ENCODE measurements at places on chromosomes 16 and 17. TPM values are rescaled to one million over a fixed set of nuclear protein-coding genes. Genes with fewer than 3 reads are reported as not detected.

Gene TEDC2
- 28.8 TPM for total RNA-seq

Gene GGNBP2
- 37.2 TPM for total RNA-seq

Gene MYCBPAP
- total RNA-seq = not detected

Gene KRT33A
- not detected for total RNA-seq

Gene CALB2
- total RNA-seq = not detected

Gene RABEP1
- 31.2 TPM for total RNA-seq

Gene HAS3
- under 0.01 TPM for total RNA-seq

Gene NPLOC4
- total RNA-seq = 70.1 TPM

Gene FBXW10
- total RNA-seq = not detected

Gene LPO
- total RNA-seq = not detected

Gene PRSS8
- not detected for total RNA-seq

Gene PLSCR3
- total RNA-seq = 85.3 TPM

Gene CCL16
- total RNA-seq = not detected

Gene FOXN1
- not detected for total RNA-seq

Gene SCRN2
- 29.7 TPM for total RNA-seq

Gene LHX1
- total RNA-seq = not detected

Gene DPEP3
- total RNA-seq = not detected

Gene NACA2
- total RNA-seq = not detected

Gene KDM6B
- total RNA-seq = 0.86 TPM

Gene ZNF689
- total RNA-seq = 9.8 TPM

Gene CIBAR2
- not detected for total RNA-seq

Gene TNFRSF17
- total RNA-seq = not detected

Gene CCT6B
- 0.89 TPM for total RNA-seq

Gene HYDIN
- not detected for total RNA-seq

Gene SRL
- total RNA-seq = 0.29 TPM

Gene KRT9
- not detected for total RNA-seq

Gene NSF
- total RNA-seq = 39.5 TPM

Gene GGT6
- total RNA-seq = not detected

Gene TPSG1
- not detected for total RNA-seq

Gene KRTAP4-9
- total RNA-seq = not detected

Gene ODAD4
- 0.71 TPM for total RNA-seq

Gene ENPP7
- total RNA-seq = not detected

Gene HS3ST3A1
- total RNA-seq = 20.5 TPM

Gene CHMP6
- total RNA-seq = 22.7 TPM

Gene UNC45B
- not detected for total RNA-seq

Gene ZNF174
- total RNA-seq = 6.6 TPM

Gene B4GALNT2
- not detected for total RNA-seq

Gene CACNG5
- total RNA-seq = not detected

All from myometrial cell (primary cell).